Epithelial cell of proximal tubule (primary cell): ENCODE measurements at places on chromosomes 2 and 18. TPM values are rescaled to one million over a fixed set of nuclear protein-coding genes. Genes with fewer than 3 reads are reported as not detected.

Gene ARL6IP6
- total RNA-seq: 69.3 and 83.9 TPM in 2 replicates

Gene CRYGD
- not detected in 2 replicates for total RNA-seq

Gene RELCH
- 16.7 and 23.7 TPM in 2 replicates for total RNA-seq

Gene ADD2
- 21.3 and 23.0 TPM in 2 replicates for total RNA-seq

Gene STARD6
- total RNA-seq: 1.9 TPM in 1 of 2 replicates, not detected in the other

Gene RNF152
- 0.58 and 0.80 TPM in 2 replicates for total RNA-seq

Gene DSG1
- not detected in 2 replicates for total RNA-seq

Gene FOXI3
- 0.17 TPM in 1 of 2 replicates, not detected in the other for total RNA-seq
